ENCODE measurements at places on chromosomes 12 and 14. TPM values are rescaled to one million over a fixed set of nuclear protein-coding genes. Genes with fewer than 3 reads are reported as not detected.

- no peak for DNase-seq
- no peaks in the 10 kb centered on the region for H3K4me1 ChIP-seq
- no peak overlapping the region for H3K27ac ChIP-seq
- H3K36me3 ChIP-seq: no peaks in the 10 kb centered on the region
- H3K27me3 ChIP-seq: no peaks in the 10 kb centered on the region
- H3K4me3 ChIP-seq: no peak overlapping the region
These were observed 69.5 kb upstream of the FERMT2 start for GRCh38 chr14:53020193-53020932.

Gene TXNDC16
- total RNA-seq: 22.3 TPM

- no peak overlapping the region for H3K4me3 ChIP-seq
- DNase-seq: no peak
- H3K4me1 ChIP-seq: peaks cover 27% of the 10 kb centered on the region
- H3K27ac ChIP-seq: peak overlapping the region; percentile 88
- no peaks in the 10 kb centered on the region for H3K27me3 ChIP-seq
These were observed 1.4 kb upstream of the TRMT61A start for GRCh38 chr14:103527408-103528145.

GRCh38 chr12:84290168-84290567 lies 622.4 kb downstream of the SLC6A15 start:
- H3K4me1 ChIP-seq: no peaks in the 10 kb centered on the region
- DNase-seq: no peak
- H3K27ac ChIP-seq: no peak overlapping the region
- H3K4me3 ChIP-seq: no peak overlapping the region
- no peaks in the 10 kb centered on the region for H3K27me3 ChIP-seq

GRCh38 chr12:66693901-66694513 lies 15.1 kb upstream of the GRIP1 start:
- no peak for DNase-seq
- no peaks in the 10 kb centered on the region for H3K4me1 ChIP-seq
- H3K4me3 ChIP-seq: no peak overlapping the region

- H3K27me3 ChIP-seq: no peaks in the 10 kb centered on the region
- H3K27ac ChIP-seq: no peak overlapping the region
- H3K36me3 ChIP-seq: no peaks in the 10 kb centered on the region
- no peak for DNase-seq
- H3K4me1 ChIP-seq: no peaks in the 10 kb centered on the region
These were observed 95.4 kb upstream of the SLCO1C1 start for GRCh38 chr12:20599757-20600156.

GRCh38 chr14:99286761-99287160 lies 14.8 kb upstream of the BCL11B start:
- no peaks in the 10 kb centered on the region for H3K27me3 ChIP-seq
- no peak overlapping the region for H3K4me3 ChIP-seq
- H3K4me1 ChIP-seq: no peaks in the 10 kb centered on the region
- H3K27ac ChIP-seq: no peak overlapping the region
- DNase-seq: no peak

GRCh38 chr14:53902307-53902706 lies 54.3 kb downstream of the BMP4 start:
- no peak overlapping the region for H3K4me3 ChIP-seq
- H3K27me3 ChIP-seq: no peaks in the 10 kb centered on the region
- no peaks in the 10 kb centered on the region for H3K4me1 ChIP-seq
- H3K27ac ChIP-seq: no peak overlapping the region

DNA sequence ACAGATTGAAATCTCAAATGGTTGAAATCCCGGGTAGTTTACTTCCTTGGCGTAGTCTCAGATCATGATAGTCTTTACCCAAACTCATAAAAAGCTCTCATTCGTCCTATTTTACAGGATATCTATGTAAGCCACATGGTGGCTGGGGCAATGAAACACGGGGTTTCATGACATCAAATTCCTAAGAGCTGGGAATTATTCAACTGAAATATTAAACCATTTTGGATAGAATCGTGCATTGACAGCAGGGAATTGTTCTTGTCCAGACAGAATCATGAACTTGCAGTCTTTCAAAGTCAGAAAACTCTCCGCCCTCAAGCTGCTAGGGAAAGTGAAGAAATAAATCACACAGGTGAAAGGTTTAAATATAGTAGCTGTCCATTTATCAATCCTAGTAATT lies 33.2 kb upstream of the PRKAB1 start:
- no peak overlapping the region for H3K4me3 ChIP-seq
- no peak for DNase-seq
- H3K36me3 ChIP-seq: no peaks in the 10 kb centered on the region

DNA sequence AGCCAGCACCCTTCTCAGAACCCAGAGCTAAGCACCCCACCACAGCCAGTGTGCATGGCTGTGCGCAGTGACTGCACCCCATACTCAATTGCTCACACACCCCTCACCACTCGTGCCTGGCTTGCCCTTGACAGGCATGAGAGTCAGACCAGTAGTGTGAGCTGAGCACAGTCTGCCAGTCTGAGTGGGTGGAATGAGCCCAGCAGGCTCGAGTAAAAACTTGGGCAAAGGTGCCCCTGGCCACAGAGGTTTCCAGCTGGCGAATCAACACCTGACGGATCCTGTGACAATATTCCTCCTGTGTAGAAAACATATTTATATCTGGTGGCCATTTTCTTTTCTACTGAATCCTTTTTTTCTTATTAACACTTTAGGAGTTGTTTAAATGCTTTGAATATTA lies 202.5 kb downstream of the TMEM117 start:
- H3K4me1 ChIP-seq: no peaks in the 10 kb centered on the region
- H3K4me3 ChIP-seq: no peak overlapping the region
- no peaks in the 10 kb centered on the region for H3K36me3 ChIP-seq
- DNase-seq: no peak

- no peaks in the 10 kb centered on the region for H3K27me3 ChIP-seq
- H3K27ac ChIP-seq: no peak overlapping the region
- no peaks in the 10 kb centered on the region for H3K36me3 ChIP-seq
These were observed 126.6 kb downstream of the SCARB1 start for GRCh38 chr12:124737040-124737419.

- no peaks in the 10 kb centered on the region for H3K4me1 ChIP-seq
- no peaks in the 10 kb centered on the region for H3K36me3 ChIP-seq
- H3K27ac ChIP-seq: no peak overlapping the region
- DNase-seq: no peak
- no peak overlapping the region for H3K4me3 ChIP-seq
These were observed 149.2 kb upstream of the FUT8 start for GRCh38 chr14:65263177-65263788.

GRCh38 chr12:100114574-100114973 lies 28.1 kb downstream of the BLTP3B start:
- H3K36me3 ChIP-seq: no peaks in the 10 kb centered on the region
- no peak overlapping the region for H3K4me3 ChIP-seq
- H3K4me1 ChIP-seq: no peaks in the 10 kb centered on the region
- no peak overlapping the region for H3K27ac ChIP-seq

- H3K4me3 ChIP-seq: no peak overlapping the region
- H3K4me1 ChIP-seq: no peaks in the 10 kb centered on the region
- no peak for DNase-seq
- H3K36me3 ChIP-seq: no peaks in the 10 kb centered on the region
These were observed 6.5 kb downstream of the EPS8 start for GRCh38 chr12:15782667-15783066.

- no peak overlapping the region for H3K27ac ChIP-seq
- DNase-seq: no peak
- no peak overlapping the region for H3K4me3 ChIP-seq
- no peaks in the 10 kb centered on the region for H3K4me1 ChIP-seq
- no peaks in the 10 kb centered on the region for H3K36me3 ChIP-seq
- no peaks in the 10 kb centered on the region for H3K27me3 ChIP-seq
These were observed 63.9 kb upstream of the GRIP1 start for GRCh38 chr12:66742508-66743367.

Gene ITGB7
- 2.0 TPM for total RNA-seq

DNA sequence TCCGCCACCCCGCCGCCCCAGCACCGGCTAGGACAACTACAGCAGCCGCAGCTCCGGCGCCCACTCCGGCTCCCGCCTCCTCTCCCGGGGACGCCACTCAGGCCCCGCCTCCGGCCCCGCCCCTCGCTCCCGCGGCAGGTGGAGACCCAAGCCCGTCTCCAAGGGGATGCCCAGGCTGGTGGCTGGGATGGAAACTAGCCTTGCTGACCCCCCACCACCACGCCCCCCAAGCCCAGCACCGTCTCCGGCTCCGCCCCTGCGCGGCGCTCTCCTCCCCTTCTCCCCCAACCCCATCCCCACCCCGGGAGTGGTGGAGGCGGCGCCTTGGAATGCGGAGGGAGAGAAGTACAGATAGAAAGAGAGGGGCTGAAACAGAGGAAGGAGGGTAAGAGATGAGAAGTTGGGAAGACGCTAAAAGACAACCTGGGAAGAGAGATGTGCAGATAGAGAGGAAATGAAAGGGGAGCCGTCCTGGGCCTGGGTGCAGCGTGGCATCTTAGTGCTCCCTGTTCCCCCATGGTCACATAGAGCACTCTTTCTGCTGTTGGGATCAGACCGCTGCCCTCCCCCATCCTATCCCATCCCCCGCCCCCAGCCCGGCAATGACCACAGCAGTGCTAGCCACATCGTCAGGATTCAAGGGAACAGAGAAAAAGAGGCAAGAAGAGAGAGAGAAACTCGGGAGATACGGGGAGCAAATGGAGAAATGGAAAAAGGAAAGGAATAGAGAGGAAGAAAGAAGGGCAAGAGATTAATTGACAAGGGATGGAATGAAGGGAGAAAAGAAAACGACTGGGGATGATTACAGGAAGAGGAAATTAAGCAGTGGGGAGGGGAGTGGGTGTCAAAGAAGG lies at the start of gene ITGA7:
ITGA7 (minus strand) TSS at position 64 of the 854 bp plus-strand sequence. CDS start 222 bp downstream, outside the sequence.
- H3K36me3 ChIP-seq: no peaks in the 10 kb centered on the region
- H3K4me3 ChIP-seq: peak within 1 kb of the TSS; percentile 67
- peak within 1 kb of the TSS; percentile 74 for H3K27ac ChIP-seq
- H3K4me1 ChIP-seq: peaks cover 4% of the 10 kb centered on the region

Gene RAD9B
- total RNA-seq: 0.88 TPM

Gene SERPINA4
- total RNA-seq: not detected

DNA sequence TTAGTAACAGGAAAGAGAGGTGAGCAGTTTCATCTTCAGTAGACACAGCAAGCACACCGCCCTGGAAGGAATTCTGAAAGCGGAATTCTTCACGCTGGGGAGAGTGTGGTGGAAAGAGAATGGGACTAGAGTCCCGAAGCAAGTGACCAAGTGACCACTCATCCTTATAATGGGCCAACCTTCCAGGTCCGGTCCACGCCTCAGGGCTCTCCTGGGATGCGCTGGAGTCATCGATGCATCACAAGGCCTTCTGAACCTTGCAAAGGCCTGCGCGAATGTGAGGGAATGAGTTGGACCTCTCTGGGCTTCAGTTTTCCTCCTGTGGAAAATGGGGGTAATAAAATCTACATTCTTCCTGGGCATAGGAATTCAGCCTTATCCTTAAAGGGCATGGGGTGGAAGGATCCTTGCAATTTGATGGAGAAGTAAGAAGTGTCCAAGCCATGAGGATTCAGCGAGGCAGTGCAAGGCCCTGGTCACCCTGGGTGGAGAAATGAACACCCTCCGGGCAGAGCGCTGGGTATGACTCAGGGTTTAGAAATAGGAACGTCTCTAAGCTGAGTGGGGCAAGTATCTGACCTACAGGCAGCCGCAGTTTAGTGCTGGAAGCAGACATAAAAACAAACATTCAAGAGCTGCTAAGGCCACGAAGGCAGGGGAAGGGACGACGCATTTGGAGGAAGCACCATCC lies 97.7 kb downstream of the SETD3 start:
- H3K27ac ChIP-seq: no peak overlapping the region
- no peaks in the 10 kb centered on the region for H3K36me3 ChIP-seq
- H3K27me3 ChIP-seq: peaks cover 8% of the 10 kb centered on the region
- DNase-seq: no peak
- no peaks in the 10 kb centered on the region for H3K4me1 ChIP-seq
- no peak overlapping the region for H3K4me3 ChIP-seq

DNA sequence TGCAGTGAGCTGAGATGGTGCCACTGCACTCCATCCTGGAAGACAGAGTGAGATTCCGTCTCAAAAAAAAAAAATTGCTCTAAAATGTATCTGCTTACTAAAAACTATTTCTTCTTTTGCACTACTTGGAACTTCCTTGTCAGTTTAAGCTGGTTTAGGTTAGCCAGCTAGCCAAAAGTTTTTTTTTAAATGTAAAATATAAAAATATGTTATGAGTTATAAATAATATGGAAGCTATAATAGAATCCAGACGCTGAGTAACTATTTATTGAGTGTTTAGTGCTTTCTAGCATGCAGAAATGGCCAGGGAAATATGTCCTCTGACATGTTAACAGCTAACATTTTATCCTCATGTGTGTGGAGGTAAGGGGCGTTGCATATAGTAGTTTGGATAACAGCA lies 85.6 kb downstream of the PLEKHA5 start:
- DNase-seq: no peak
- H3K27ac ChIP-seq: no peak overlapping the region
- H3K4me1 ChIP-seq: peaks cover 6% of the 10 kb centered on the region
- H3K36me3 ChIP-seq: no peaks in the 10 kb centered on the region
- H3K4me3 ChIP-seq: no peak overlapping the region

Gene ARHGDIB
- 175 TPM for total RNA-seq

GRCh38 chr12:1875608-1876007 lies 42.8 kb downstream of the CACNA2D4 start:
- no peaks in the 10 kb centered on the region for H3K4me1 ChIP-seq
- no peak overlapping the region for H3K27ac ChIP-seq
- H3K27me3 ChIP-seq: no peaks in the 10 kb centered on the region
- no peak overlapping the region for H3K4me3 ChIP-seq
- H3K36me3 ChIP-seq: no peaks in the 10 kb centered on the region

Gene HAL
- not detected for total RNA-seq

GRCh38 chr14:100045642-100046344 lies 19.4 kb upstream of the EVL start:
- H3K4me1 ChIP-seq: no peaks in the 10 kb centered on the region
- no peak overlapping the region for H3K27ac ChIP-seq
- no peaks in the 10 kb centered on the region for H3K27me3 ChIP-seq
- no peak overlapping the region for H3K4me3 ChIP-seq
- H3K36me3 ChIP-seq: no peaks in the 10 kb centered on the region

DNA sequence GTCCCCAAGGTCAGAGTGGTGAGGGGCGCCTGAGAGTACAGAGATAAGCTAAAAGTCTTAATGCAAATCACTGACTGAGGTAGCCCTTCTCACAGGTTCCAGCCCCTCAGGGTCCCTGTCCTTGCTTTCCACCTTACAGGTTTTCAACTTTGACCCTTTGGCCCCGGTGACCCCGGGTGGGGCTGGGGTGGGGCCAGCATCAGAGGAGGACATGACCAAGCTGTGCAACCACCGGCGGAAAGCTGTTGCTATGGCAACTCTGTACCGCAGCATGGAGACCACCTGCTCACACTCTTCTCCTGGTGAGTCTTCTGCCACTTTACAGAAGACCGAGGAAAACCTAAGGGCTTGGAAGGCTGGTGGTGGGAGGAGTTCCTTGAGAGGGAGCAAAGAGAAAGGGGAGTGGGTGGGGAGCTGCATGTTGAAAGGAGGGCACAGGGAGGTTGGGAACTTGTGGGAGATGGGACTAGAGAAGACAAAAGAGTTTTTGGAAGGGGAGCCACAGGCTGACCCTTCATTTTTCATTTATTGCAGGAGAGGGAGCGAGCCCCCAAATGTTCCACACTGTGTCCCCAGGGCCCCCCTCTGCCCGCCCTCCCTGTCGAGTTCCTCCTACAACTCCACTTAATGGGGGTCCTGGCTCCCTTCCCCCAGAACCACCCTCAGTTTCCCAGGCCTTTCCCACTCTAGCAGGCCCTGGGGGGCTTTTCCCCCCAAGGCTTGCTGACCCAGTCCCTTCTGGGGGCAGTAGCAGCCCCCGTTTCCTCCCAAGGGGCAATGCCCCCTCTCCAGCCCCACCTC lies 2.4 kb downstream of the MBD6 start:
- DNase-seq: peak; percentile 31
- H3K4me1 ChIP-seq: peaks cover 4% of the 10 kb centered on the region
- no peaks in the 10 kb centered on the region for H3K36me3 ChIP-seq
- peak overlapping the region; percentile 99 for H3K27ac ChIP-seq

Gene DACT1
- total RNA-seq: 1.5 TPM

Gene CCDC196
- total RNA-seq: not detected

Gene MMP14
- total RNA-seq: 66.6 TPM

Gene EID3
- total RNA-seq: 3.8 TPM

Data from uterus (tissue), 4 donors.